ENCODE measurements at places on chromosomes 5 and 9.

GRCh38 chr5:80977764-80978163 lies 17.6 kb downstream of the RASGRF2 start:
- DNase-seq: no peak

- DNase-seq: no peak
Measured at GRCh38 chr5:176154821-176155220, 83.4 kb upstream of the SIMC1 start.

DNA sequence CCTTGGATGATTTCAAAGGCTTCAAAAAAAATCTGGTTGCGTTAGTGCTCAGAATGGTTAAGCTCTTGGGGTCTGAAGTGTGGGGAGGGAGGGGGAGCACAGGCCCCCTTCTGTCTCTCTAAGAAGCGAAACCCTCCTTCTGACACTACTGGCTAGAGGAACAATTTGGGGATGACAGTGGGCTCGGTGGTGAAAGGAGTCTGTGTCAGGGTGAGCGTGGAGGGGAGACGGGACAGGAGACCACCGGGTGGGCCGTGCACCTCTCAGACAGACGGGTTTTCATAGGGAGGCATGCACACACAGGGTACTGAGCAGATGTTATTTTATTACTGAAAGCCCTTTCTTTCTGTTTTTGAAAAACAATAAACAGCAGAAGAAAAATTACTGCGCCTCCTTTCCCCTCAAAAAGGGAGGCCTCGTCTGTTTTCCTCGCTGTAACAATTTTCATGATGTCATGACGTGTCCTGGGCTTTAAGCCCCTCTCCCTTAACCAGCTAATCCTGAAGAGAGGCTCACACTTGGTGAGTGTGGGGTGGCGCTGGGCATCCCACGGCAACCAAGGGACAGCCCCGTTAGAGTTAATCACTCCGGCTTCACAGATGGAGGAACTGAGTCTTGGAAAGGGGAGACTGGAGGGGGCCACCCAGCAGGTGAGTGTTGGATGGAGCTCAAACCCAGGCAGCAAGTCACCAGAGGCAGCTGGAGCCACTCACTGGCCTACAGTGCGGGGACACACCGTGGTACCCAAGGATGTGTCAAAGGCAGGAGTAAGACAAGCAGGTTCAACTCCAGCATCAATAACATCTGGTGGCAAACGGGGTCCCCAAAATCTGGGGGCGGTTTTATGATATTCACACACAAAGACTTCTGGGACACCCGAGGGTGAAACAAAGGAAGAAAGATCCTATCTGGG lies 53.4 kb downstream of the PTCH1 start:
- DNase-seq: no peak

- no peak for DNase-seq
Measured at GRCh38 chr9:12684974-12685373, 8.2 kb upstream of the TYRP1 start.

DNA sequence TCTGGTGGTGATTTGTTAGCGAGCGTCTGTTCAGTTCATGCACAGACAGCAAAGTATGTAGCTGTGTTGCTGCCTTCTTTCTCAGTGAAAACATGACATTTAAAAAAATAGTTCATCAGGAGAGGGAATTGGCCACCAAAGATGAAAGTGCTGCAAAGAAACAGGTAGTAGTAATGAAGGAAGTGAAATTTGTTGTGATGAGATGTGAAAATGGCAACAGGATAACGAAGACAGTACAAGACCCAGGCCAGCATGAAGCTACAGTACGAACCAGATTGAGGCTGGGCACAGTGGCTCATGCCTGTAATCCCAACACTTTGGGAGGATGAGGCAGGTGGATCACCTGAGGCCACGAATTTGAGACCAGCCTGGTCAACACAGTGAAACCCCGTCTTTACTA lies 136.0 kb downstream of the SMARCA2 start:
- no peak for DNase-seq

DNA sequence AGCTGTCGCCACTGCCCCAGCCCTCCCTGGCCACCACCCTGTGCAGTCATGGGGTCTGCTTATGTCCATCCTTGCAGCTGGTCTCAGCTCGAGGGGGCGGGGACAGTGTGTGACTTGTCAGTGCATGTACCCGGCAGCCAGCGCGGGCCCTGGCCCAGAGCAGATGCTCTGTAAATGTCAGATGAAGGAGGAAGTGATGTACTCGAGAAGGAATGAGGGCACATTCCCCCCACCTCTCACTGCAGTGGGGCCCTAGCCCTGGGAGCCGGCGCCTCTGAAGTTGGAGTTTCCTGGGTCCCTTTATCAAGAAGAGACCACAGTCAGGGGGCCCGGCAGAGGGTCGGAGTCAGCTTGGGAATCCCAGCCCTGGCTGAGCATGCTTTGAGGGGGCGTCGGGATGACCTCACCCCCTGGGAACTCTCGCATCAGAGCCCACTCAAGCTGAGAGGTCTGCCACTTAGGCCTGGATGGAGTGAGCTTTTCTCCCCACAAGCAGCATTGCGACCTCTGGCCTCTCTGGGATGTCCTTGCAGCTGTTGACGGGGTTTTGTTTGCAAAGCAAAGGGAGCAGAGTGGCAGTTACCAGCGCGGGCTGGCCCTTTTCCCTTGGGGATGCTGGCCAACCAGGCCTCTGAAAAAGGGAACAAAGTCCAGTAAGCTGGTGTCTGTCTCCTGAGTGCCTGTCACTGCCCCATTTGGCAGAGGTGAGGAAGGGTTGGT lies 19.0 kb downstream of the NEURL1B start:
- DNase-seq: no peak

DNA sequence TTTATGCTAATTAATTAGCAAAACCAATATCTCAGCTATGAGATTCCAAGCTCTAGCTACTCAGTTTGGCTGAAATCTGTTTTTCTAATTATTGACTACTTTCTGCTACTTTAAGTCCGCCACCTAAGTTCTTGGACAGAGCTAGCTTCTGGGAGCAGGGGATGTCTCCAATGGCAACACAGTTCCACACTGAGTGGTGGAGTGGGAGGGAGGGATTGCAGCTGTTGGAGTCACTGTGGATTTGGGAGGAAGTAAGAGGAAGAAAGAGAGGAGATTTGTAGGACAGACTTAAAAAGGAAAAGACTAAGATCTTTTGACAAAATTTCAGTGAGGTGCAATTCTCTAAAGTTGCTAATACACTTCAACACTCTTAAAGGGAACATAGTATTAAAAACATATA lies 450.8 kb downstream of the NFIB start:
- DNase-seq: no peak

GRCh38 chr5:116626272-116626723 lies 51.7 kb upstream of the SEMA6A start:
- no peak for DNase-seq

- DNase-seq: no peak
Measured at GRCh38 chr9:117739624-117740347, 35.6 kb downstream of the TLR4 start.

DNA sequence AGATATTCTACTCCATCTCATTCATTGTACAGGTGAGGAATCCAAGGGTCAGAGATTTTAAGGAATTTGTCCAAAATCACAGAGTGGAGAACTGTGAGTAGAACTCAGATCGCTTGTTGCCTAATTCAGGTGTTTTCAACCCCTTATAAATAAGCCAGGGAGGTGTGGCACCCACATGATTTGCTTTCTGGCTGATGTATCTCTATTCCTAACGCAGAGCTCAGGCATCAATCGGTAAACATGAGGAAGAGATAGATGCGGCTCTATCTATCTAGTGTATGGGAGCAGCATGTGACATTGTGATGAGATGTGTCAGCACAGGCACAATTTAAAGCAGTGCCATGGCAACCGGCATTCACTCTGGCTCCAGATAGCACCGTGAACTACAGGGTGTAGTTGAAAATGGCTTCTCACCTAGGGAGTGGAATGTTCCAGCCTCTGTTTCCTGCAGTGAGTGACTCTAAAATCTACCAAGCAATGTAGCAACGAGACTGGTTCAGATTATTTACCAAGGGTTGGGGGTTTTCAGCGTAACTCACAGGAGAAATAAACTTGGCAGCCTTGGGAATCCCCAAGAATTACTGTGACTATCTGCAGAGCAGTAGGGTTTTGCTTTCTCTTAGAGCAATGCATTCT lies 53.4 kb upstream of the SUB1 start:
- peak; percentile 45 for DNase-seq

All from activated T-helper 2 cell treated with anti-CD3 and anti-CD28 coated beads, Interferon-gamma antibody, Interleukin-2, Interleukin-4, amounts not matched to agents 10 μg/mL and 5 μg/mL and 100 μg/mL, durations not matched to agents 14 hours and 24 hours and 36 hours (primary cell).